ENCODE measurements at places on chromosomes 7 and 10.

- no peak for DNase-seq
Measured at GRCh38 chr7:37031571-37032257, 307.4 kb upstream of the AOAH start.

GRCh38 chr7:3201306-3201705, 99.7 kb upstream of the SDK1 start:
- no peak for DNase-seq

GRCh38 chr10:51301644-51302043, 227.4 kb downstream of the PRKG1 start:
- DNase-seq: no peak

- no peak for DNase-seq
Measured at GRCh38 chr10:100342627-100342972, 4.4 kb upstream of the SCD start.

DNA sequence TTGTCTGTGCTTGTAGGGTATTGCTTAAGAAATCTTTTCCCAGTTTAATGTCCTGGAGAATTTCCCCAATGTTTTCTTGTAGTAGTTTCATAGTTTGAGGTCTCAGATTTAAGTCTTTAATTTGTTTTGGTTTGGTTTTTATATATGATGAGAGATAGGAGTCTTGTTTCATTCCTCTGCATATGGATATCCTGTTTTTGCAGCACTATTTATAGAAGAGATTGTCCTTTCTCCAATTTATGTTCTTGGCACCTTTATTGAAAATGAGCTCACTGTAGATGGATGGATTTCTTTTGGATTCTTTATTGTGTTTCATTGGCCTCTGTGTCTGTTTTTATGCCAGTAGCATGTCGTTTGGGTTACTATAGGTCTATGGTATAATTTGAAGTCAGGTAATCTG, 20.2 kb downstream of the ADIRF start:
- no peak for DNase-seq

DNA sequence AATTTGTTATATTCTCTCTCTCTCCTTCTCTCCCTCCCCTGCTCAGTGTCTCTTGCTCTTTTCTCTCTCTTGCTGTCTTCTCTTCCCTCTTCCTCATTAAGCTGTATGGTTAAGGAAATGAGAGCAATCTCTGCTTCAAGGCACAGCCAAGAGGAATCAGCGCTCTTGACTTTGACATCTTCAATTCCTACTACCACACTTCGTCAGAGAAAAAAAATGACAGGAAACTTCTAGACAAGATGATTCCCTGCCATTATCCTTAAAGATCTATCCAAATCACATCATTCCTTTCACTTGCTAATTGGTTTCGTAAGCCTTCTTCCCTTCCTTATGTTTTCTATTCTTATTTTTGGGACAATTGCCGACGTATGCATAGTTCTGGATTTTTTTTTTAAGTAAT, 425.0 kb downstream of the KCNMA1 start:
- no peak for DNase-seq
